Activated CD8-positive, alpha-beta memory T cell treated with anti-CD3 and anti-CD28 coated beads, Interleukin-2, amount 50 U/mL, for 4 hours (primary cell): ENCODE measurements at places on chromosomes 1 and 21.

- DNase-seq = no peak
Observed at GRCh38 chr1:37725851-37726613, 33.7 kb downstream of the CDCA8 start.

DNA sequence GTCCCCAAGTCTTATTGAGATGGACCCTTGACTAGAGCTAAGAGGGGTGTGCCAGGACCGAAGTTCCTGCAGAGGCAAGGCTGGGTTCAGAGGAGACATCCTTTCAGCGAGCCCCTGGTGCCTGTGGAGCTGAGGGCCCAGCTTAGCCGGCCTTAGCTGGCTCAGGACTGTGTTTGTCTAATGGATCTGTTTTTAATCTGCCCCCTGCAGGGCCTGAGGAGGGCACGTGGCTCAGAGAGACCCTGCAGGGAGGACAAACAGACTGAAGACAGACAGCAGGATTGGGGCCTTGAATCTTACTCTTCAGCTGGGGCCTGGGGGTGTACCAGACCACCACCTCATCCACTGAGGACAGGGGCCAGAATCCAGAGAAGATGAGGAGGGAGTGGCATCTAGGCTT is 1.6 kb downstream of the CRABP2 start:
- no peak for DNase-seq

GRCh38 chr1:114021665-114022099 is 42.4 kb downstream of the OLFML3 start:
- no peak for DNase-seq

DNA sequence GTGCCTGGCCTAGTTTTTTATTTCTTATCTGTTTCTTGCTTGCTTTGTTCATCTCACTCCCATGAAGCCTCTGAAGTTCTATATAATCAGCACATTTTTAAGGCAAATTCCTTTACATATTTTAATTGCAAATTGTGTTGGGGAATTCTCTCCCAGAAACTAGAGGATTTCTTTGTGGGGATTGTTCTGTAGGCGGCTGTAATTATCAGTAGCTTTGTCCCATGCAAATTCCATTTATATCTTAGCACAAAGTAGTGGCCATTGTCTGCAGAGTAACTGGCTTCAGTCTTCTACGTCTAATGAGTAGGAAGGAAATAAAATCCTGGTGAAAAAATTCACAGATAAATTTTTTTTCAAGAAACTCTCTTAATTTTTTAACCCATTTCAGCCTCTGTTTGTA is 35.7 kb downstream of the CLEC20A start:
- DNase-seq = no peak

DNA sequence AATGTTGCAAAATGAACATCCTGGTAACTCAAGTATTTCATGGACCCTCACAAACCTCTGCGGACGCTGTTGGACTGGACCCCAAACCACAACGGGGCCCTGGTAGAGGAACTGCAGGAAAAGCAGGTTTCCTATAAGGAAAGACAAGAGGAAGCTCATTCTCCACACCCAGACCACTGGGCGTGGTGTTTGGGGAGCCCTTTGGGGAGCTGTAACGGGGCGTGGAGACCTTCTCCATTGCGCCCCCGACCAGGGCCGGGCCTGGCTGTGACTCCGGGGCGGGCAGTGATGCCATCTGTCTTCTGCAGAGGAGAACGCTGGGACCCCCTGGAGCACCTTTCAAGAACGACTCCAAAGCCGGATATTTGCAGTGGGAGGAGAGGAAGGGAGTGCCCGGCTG is 30.0 kb upstream of the AGPAT3 start:
- DNase-seq = no peak
